T-cell (primary cell): ENCODE measurements at places on chromosomes 5 and 9. TPM values are rescaled to one million over a fixed set of nuclear protein-coding genes. Genes with fewer than 3 reads are reported as not detected.

The F12 gene
- total RNA-seq = 0.98 TPM

The LOX gene
- 0.88 TPM for total RNA-seq

The TLE1 gene
- total RNA-seq = 1.3 TPM

The ABO gene
- total RNA-seq = not detected

The IFNA13 gene
- not detected for total RNA-seq

The OR1J2 gene
- not detected for total RNA-seq

The SLCO6A1 gene
- not detected for total RNA-seq

The ARID3C gene
- not detected for total RNA-seq

The ARL14EPL gene
- total RNA-seq = not detected

GRCh38 chr5:139394654-139395566 lies at the start of gene PROB1:
Gene PROB1 (minus strand): TSS chr5:139395104. CDS start chr5:139395081, 23 bp downstream.
- no peak within 1 kb of the TSS for H3K27ac ChIP-seq
- peak within 1 kb of the TSS; percentile 83 for H3K4me3 ChIP-seq
- DNase-seq = no peak
- no peaks in the 10 kb centered on the region for H3K36me3 ChIP-seq
- peaks cover 9% of the 10 kb centered on the region for H3K27me3 ChIP-seq
- peaks cover 48% of the 10 kb centered on the region for H3K4me1 ChIP-seq

GRCh38 chr5:75664979-75665378 lies 52.3 kb downstream of the POC5 start:
- H3K4me1 ChIP-seq = peaks cover 14% of the 10 kb centered on the region
- no peaks in the 10 kb centered on the region for H3K36me3 ChIP-seq
- no peak overlapping the region for H3K4me3 ChIP-seq
- no peak for DNase-seq

GRCh38 chr5:155728857-155729683 lies 597.9 kb upstream of the SGCD start:
- H3K27me3 ChIP-seq = peaks cover 40% of the 10 kb centered on the region
- no peaks in the 10 kb centered on the region for H3K36me3 ChIP-seq
- DNase-seq = no peak
- H3K27ac ChIP-seq = no peak overlapping the region
- peak overlapping the region; percentile 27 for H3K4me3 ChIP-seq
- no peaks in the 10 kb centered on the region for H3K4me1 ChIP-seq

DNA sequence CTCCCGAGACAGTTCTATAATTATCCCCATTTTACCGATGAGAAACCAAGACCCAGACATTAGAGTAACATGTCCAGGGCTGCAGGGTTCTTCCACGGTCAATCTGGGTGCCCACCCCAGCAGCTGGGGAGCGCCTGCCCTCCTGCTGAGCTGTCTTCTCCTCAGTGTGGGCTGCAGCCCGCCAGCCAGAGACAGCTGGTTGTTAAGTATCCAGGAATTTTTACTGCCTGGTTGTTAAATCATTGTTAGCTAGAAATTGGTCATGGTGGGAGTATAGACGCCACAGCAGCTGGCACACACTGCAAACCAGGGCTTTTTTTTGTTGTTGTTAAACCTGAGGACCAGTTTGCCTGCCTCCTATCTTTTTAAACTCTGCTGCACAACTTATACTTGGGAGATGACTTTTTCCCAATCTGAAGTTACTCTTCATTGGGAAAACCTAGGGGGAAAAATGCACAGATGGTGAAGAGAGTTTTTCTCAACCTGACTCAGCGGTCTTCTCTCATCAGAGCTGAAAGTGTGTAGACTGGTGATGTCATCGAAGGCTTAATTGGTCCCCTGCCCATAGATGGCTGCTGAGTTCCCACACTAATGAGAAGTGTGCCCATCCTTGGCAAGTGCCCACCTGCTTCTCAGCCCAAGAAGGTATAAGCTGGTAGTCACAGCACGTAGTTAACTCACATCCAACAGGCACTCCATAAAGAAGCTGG lies 208.6 kb downstream of the DRD1 start:
- H3K4me1 ChIP-seq = no peaks in the 10 kb centered on the region
- no peak for DNase-seq
- H3K4me3 ChIP-seq = no peak overlapping the region
- no peaks in the 10 kb centered on the region for H3K36me3 ChIP-seq

DNA sequence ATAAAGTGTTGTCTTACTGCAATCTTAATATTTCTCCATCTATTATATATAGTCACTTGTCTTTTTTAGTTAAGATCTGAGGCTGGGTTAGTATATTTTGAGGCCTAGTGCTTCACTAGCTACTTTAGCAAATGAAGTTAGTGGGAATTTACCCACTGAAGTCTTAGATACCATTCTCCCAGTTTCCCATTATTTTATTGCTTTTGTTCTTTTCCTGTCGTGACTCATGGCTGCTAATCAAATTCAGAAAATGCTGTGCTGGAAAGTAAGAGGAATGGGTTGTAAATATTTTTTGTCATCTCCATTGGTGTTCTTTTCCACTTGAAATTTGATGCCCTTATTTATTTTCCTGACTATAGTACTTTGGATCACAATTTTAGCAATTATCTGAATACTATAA lies 14.2 kb downstream of the TCERG1 start:
- no peak overlapping the region for H3K4me3 ChIP-seq
- H3K27ac ChIP-seq = no peak overlapping the region
- DNase-seq = no peak
- H3K36me3 ChIP-seq = no peaks in the 10 kb centered on the region
- H3K4me1 ChIP-seq = no peaks in the 10 kb centered on the region

DNA sequence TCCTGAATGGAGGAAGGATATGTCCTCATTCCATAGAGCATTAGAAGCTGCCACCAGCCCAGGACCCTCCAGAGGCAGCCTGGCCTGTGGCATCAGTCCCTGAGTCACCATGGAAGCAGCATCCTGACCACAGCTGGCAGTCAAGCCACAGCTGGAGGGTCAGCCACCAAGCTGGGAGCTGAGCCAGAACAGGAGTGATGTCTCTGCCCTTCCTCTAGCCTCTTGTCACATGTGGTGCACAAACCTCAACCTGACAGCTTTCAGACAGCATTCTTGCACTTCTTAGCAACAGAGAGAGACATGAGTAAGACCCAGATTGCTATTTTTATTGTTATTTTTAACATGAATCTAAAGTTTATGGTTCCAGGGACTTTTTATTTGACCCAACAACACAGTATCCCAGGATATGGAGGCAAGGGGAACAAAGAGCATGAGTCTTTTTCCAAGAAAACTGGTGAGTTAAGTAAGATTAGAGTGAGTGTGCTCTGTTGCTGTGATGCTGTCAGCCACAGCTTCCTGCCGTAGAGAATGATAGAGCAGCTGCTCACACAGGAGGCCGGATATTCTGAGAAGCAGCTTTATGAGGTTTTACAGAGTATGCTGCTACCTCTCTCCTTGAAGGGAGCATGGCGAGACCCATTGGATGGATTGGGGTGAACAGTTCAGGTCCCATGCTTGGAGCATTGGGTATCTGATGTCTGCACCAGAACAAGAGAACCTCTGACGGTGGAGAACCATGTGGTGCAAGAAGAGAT lies 13.0 kb upstream of the CYFIP2 start:
- no peaks in the 10 kb centered on the region for H3K27me3 ChIP-seq
- DNase-seq = peak; percentile 72
- H3K27ac ChIP-seq = peak overlapping the region; percentile 80

DNA sequence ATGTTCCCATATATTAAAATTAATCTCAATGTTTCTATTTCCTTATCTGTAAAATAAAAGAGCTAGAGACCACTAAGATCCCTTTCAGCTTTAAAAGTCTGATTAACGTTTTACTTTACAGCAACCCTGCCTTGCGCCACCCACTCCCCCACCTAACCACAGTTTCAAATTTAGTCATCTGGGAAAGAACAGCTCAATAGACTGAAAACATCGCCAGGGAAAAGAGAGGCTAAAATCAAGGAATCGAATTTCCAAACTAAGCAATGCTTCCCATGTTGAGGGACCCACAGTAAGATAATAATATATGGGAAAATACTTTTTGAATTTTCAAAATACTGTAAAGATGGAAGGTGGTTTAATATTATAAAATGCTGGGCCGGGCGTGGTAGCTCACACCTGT lies 6.6 kb downstream of the SAXO1 start:
- DNase-seq = no peak
- H3K4me3 ChIP-seq = no peak overlapping the region
- H3K4me1 ChIP-seq = no peaks in the 10 kb centered on the region

GRCh38 chr5:17180330-17180843 lies 37.0 kb upstream of the BASP1 start:
- no peak overlapping the region for H3K4me3 ChIP-seq
- H3K27ac ChIP-seq = no peak overlapping the region
- DNase-seq = no peak
- no peaks in the 10 kb centered on the region for H3K36me3 ChIP-seq

DNA sequence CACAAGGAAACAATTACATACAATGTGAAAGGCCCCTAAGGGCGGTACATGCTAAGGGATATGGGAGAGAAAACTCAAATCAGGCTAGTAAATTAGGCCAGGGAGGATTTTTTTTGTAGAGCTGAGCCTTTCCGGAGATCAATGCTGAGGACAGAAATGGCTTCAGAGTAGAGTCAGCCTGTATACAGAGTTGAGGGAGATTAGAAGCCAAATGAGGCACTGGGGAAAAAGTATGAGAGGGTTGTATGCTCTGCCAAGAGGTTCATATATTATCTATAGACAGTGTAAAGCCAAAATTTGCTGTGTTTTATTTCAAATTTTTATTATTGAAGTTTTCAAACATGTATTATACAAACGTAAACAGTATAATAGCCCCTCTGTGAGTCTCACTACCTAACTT lies 103.1 kb downstream of the BNC2 start:
- H3K27ac ChIP-seq = no peak overlapping the region
- no peak overlapping the region for H3K4me3 ChIP-seq
- no peaks in the 10 kb centered on the region for H3K36me3 ChIP-seq

DNA sequence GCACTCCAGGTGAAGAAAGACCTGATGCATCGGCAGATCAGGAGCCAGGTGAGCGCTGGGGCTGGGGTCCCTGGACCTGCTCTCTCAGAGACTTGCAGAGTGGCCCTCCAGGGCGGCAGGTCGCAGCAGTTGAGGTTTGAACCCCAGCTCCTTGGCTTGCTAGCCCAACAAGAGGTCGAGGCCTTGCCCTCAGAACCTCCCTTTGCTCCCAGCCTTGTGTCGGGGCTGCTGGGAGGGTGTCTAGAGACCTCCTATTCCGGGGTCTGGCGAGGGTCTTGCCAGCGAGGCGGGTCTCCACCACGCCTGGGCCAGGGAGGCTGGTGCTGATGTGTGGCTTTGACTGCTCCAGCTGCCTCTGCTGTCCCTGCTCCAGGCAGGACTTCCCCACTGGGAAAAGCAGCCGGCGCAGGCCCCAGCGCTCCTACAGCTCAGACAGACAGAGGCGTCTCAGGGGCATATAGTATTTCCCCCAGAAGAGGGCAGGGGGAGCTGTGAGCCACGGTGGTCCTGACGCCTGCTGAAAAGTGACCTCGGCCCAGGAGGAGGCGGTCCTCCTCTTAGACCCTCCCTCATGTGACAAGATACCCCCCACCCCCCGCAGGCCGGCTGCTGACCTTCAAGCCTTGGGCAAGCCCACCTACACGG lies 38.3 kb downstream of the LRSAM1 start:
- no peaks in the 10 kb centered on the region for H3K27me3 ChIP-seq
- no peak overlapping the region for H3K4me3 ChIP-seq
- no peaks in the 10 kb centered on the region for H3K4me1 ChIP-seq
- peaks cover 8% of the 10 kb centered on the region for H3K36me3 ChIP-seq

- H3K36me3 ChIP-seq = no peaks in the 10 kb centered on the region
- H3K4me3 ChIP-seq = no peak overlapping the region
- no peak overlapping the region for H3K27ac ChIP-seq
- H3K27me3 ChIP-seq = no peaks in the 10 kb centered on the region
These were observed 206.9 kb upstream of the PCSK5 start for GRCh38 chr9:75683591-75683990.

- H3K27ac ChIP-seq = peak overlapping the region; percentile 26
- no peaks in the 10 kb centered on the region for H3K27me3 ChIP-seq
- no peaks in the 10 kb centered on the region for H3K36me3 ChIP-seq
- no peaks in the 10 kb centered on the region for H3K4me1 ChIP-seq
- DNase-seq = no peak
- no peak overlapping the region for H3K4me3 ChIP-seq
These were observed 132.0 kb downstream of the FAM174A start for GRCh38 chr5:100667161-100667630.

DNA sequence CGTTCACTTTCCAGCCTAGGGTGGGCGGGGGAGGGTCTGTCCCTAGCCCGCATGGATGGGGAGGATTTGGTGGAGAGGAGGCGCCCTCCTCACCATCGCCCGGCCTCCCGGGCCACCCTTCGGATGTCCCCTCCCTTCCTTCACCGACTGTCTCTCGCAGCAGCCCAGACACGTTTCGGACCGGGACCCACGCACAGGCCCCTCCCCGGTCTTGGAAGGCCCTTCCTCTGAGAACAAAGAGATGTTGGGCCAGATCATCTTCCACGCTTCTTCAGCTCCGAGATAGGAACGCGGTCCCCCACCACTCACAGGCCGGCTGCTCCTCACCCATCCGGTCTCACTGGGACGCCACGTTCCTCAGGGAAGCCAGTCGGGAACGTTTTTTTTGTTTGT lies 640 bp upstream of the DPM2 start:
- peaks cover 6% of the 10 kb centered on the region for H3K36me3 ChIP-seq
- H3K27ac ChIP-seq = peak overlapping the region; percentile 59
- DNase-seq = no peak
- no peaks in the 10 kb centered on the region for H3K27me3 ChIP-seq

- peaks cover 14% of the 10 kb centered on the region for H3K36me3 ChIP-seq
- H3K27ac ChIP-seq = peak overlapping the region; percentile 67
- H3K4me3 ChIP-seq = no peak overlapping the region
These were observed 6.6 kb downstream of the NINJ1 start for GRCh38 chr9:93127395-93127911.

- peak overlapping the region; percentile 77 for H3K27ac ChIP-seq
- DNase-seq = no peak
- peaks cover 51% of the 10 kb centered on the region for H3K36me3 ChIP-seq
- H3K4me3 ChIP-seq = peak overlapping the region; percentile 98
- H3K4me1 ChIP-seq = peaks cover 35% of the 10 kb centered on the region
These were observed 1.8 kb downstream of the HNRNPH1 start for GRCh38 chr5:179621551-179622214.

DNA sequence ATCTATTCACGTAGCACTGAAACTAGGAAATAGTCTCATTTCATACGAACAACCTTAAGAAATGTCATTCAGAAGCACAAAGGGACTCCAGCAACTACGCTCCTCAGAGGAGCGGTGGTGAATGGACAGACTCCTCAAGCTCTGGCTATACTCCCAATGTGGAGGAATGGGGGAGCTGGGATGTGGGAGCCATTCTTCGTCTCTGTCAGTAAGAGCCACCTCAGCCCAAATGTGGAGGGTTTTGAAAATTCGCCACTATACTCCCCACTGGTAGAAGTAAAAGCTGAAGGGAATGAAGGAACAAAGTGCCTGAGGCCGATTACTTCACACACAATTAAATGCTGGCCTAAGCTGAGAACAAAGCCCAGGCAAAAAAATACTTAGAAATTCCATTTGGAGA lies 96.3 kb downstream of the ADAMTS12 start:
- no peak for DNase-seq
- H3K36me3 ChIP-seq = no peaks in the 10 kb centered on the region
- no peak overlapping the region for H3K4me3 ChIP-seq
- H3K4me1 ChIP-seq = no peaks in the 10 kb centered on the region
- H3K27ac ChIP-seq = no peak overlapping the region

- H3K27ac ChIP-seq = no peak overlapping the region
- no peaks in the 10 kb centered on the region for H3K4me1 ChIP-seq
- H3K27me3 ChIP-seq = no peaks in the 10 kb centered on the region
- H3K4me3 ChIP-seq = no peak overlapping the region
These were observed 95.4 kb upstream of the MINAR2 start for GRCh38 chr5:129652349-129653056.
